Activated T-cell treated with anti-CD3 and anti-CD28 coated beads, Interleukin-2, amount 50 U/mL, for 24 hours (primary cell): ENCODE measurements at places on chromosomes 16 and 17.

- DNase-seq, result no peak
These were observed 16.8 kb upstream of the MTSS2 start for GRCh38 chr16:70702624-70703023.

DNA sequence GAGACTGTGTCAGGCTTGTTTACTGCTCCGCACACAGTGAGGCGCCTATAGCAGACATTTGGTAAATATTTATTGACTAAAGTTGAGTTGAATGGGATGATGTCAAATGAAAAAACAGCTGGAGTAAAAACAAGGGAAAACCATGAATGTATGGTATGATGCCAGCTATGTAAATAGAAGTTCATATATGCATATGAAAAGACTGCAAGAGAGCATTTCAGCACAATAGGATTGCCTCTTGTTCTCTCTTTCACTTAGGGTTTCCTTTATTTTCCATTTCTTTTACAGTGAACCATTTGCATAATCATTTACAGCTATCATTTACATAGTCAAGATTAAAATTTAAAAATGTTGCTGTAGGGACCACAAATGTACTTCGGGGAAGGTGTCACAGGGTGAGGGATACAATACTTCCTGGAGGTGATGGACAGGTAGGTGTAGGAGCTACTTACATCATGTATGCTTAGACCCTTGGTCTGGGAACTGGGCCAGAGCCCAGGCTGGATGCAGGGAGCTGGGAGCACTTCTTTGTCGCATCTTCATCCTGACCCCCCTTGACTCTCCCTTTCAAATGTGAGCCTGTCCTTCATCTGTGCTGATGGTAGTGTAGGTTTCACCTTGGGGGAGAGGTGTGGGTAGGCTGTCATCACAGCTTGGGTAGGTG lies 113.3 kb downstream of the UTP18 start:
- DNase-seq, result no peak

- no peak for DNase-seq
These were observed 181.4 kb upstream of the WSCD1 start for GRCh38 chr17:5888811-5889210.

DNA sequence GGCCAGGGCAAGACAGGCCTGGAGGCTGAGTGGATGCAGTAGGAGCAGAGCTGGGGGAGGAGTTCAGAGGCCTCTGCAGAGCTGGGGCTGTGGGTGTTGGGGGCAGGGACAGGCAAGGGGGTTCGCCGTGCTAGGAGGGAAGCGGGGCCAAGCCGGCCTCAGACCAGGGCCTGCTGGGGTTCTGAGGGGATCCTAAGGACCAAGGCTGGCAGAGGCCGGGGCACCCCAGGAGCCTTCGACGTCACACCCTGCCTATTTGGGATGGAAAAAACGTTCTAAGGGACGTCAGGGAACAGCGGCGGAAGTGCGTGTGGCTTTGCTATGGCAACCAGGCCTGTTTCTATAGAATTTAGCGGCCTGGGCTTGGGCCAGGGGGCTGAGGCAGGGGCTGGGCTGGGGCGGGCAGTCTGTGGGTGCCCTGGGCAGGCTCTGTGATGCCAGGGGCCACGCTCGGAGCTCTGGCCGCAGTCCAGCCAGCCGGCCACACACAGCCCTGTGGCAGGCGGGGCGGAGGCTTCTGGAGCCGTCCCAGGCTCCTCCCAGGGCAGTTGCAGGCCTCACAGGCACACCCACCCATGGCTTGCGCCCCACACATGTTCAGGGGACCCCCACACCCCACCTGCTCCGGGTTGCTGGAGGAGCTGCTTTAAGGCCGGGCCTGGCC lies 3.7 kb downstream of the TRAF7 start:
- no peak for DNase-seq

DNA sequence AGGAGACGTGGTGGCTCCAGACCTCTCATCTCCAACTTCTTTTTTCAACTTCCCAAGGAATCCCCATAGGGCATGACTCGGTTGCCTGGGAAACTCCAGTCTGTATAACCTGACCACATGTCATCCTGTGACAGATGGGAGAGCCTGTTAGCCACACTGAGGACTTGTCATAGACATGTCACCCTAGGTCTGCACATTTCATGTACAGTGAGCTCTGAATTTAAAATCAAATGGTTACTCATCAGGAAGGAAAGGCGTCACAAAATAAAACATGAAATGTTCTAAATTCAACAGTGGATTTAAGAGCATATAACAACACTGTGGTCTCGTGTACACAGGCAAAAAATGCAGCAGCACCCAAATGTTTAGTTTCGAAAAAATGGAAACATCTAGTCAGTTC lies 22.2 kb upstream of the ADAMTS18 start:
- DNase-seq, result no peak

- no peak for DNase-seq
These were observed 79.8 kb downstream of the HELZ start for GRCh38 chr17:67165201-67165600.

DNA sequence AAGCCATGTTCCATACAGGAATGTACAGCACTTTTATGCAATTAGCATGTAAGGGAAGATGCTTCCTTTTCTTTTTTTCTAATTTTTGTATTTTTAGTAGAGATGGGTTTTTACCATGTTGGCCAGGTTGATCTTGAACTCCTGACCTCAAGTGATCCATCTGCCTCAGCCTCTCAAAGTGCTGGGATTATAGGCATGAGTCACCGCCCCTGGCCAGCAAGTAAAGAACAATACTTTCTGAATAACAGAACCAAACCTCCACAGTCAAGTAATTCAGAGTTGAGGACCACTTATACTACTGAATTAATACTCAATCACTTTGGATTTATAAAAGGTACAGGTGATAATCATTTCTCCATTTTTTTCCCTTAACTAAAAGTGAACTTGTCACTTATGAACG lies 13.0 kb downstream of the C16orf87 start:
- DNase-seq, result no peak

DNA sequence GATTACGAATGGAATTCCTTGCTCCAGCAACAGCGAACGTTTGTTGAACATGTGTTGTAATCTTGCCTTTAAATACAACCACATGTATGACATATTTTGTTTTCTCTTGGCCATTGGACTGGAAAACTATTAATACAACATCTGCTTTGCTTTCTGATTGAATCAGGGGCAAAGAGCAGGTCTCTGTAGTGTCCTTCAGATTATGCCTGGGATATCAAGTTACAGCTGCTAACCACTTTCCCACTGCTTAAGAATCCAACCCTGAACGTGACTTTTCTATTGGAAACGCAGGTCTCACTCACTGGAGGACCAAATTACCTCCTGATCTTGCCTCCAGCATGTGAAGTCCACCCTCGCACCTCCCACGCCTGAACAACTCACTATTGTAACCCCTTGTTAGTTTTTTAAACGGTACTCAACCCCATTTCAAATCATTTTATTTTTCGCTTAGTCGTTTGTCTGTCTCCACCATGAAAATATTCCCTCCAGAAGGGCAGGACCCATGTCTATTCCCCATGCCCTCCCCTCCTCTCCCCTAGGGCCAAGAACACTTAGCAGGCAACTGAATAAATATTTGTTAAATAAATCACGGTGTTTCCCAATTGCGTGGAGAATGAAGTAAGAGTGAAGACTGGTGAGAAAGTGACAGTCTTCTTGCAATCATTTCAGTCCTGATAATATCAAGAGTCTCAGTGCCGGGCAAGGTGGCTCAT lies 57.4 kb upstream of the MRTFB start:
- no peak for DNase-seq

GRCh38 chr17:45293413-45294211 lies 23.2 kb downstream of the MAP3K14 start:
- DNase-seq, result no peak

GRCh38 chr16:67541391-67542263 lies 13.0 kb downstream of the RIPOR1 start:
- no peak for DNase-seq
